ENCODE measurements at places on chromosomes 4 and X.

GRCh38 chr4:88697141-88697540 lies 488 bp downstream of the NAP1L5 start:
- peak overlapping the region; percentile 29 for H3K27ac ChIP-seq
- H3K27me3 ChIP-seq = no peaks in the 10 kb centered on the region
- peak overlapping the region; percentile 58 for H3K4me3 ChIP-seq
- H3K4me1 ChIP-seq = peaks cover 6% of the 10 kb centered on the region
- peak; percentile 55 for DNase-seq
- no peaks in the 10 kb centered on the region for H3K36me3 ChIP-seq

DNA sequence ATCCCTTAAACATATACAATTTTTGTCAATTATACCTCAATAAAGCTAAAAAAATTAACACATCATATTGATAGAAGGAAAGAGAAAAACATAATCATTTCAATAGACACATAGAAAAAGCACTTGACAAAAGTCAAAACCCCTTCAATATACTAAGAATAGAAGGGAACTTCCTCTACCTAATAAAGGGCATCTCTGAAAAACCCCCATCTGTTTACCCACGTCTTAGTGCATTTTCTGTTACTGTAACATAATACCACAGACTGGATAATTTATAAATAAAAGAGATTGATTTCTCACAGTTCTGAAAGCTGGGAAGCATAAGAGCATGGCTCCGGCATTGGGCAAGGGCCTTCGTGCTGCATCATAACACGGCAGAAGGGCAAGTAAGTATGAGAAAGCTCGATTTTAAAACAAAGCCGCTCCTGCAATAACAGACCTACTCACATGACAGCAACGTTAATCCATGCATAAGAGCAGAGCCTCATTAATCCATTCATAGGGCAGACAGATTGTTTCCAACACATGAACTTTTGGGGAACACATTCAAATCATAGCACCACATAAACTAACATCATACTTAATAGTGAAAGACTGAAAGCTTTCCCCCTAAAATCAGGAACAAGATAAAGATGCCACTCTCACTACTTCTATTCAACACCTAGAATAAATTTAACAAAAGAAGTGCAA lies 15.7 kb downstream of the STEEP1 start:
- no peak for DNase-seq
- H3K36me3 ChIP-seq = no peaks in the 10 kb centered on the region
- H3K27me3 ChIP-seq = no peaks in the 10 kb centered on the region
- H3K27ac ChIP-seq = no peak overlapping the region
- H3K4me3 ChIP-seq = no peak overlapping the region
- no peaks in the 10 kb centered on the region for H3K4me1 ChIP-seq

DNA sequence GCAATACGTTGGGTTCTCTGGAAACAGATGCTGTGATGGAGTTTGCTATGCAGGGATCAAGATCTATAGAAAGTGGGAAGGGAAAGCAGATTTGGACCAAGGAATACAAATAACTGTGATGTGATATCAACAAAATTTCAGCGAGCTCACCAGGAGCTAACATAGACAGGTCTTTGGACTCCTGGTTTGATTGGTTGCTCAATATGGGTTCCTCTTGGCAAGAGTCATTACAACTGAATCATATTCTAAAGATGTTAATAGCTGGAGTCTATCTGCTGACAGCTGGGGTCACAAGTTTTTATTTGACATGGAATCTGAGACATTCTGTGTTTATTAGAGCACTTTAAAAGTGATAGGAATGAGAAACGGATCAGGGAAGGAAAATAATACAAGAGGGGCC lies 637.6 kb upstream of the GNPDA2 start:
- no peak overlapping the region for H3K27ac ChIP-seq
- H3K4me3 ChIP-seq = no peak overlapping the region
- no peak for DNase-seq

- no peaks in the 10 kb centered on the region for H3K4me1 ChIP-seq
- H3K27me3 ChIP-seq = no peaks in the 10 kb centered on the region
- no peaks in the 10 kb centered on the region for H3K36me3 ChIP-seq
- DNase-seq = no peak
- no peak overlapping the region for H3K27ac ChIP-seq
Observed at GRCh38 chr4:93403571-93403970, 425.0 kb upstream of the ATOH1 start.

DNA sequence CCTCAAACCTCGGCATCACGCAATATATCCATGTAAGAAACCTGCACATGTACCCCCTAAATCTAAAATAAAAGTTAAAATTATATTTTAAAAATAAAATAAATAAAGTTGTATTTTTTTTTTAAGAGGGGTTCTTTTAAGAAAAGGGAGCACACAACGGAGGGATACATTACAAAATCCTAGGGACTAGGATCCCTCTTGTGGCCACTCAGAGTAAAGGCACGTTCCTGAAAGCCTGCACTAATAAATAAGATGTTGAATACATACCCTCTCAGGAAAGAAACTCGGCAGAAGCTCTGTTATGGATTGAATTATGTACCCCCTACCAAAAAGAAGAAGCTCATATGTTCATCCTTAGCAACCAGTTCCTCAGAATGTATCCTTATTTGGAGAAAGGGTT lies 50.9 kb upstream of the PRDX4 start:
- H3K4me1 ChIP-seq = no peaks in the 10 kb centered on the region
- no peaks in the 10 kb centered on the region for H3K27me3 ChIP-seq
- H3K27ac ChIP-seq = no peak overlapping the region
- no peak for DNase-seq
- no peaks in the 10 kb centered on the region for H3K36me3 ChIP-seq
